SW 1271 (cell line): ENCODE measurements at places on chromosomes 13 and 19.

DNA sequence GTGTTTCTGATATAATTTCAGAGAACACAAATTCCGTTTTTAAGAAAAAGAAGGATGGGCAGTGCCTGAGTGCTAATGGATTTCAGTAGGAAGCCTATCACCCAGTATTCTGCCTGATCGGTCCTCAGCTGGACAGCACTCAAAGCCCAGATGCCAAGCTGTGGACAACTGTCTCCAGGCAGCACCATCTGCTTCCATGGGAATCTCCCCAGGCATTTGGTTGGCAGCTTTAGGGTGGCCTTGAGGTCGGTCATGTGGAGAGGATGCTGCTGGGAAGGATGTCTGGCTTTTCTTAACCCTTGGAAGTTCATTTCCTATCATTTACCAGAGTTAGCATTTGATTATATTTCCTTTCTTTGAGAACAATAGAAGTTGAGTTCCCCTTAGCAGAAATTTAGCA lies 311.7 kb downstream of the TBC1D4 start:
- DNase-seq, result no peak

- no peak for DNase-seq
Observed at GRCh38 chr19:58538257-58539168, 5.4 kb upstream of the TRIM28 start.

- DNase-seq, result no peak
Observed at GRCh38 chr13:51361106-51361505, 21.6 kb downstream of the SERPINE3 start.

GRCh38 chr19:30653646-30654386 lies 281.6 kb downstream of the ZNF536 start:
- no peak for DNase-seq

DNA sequence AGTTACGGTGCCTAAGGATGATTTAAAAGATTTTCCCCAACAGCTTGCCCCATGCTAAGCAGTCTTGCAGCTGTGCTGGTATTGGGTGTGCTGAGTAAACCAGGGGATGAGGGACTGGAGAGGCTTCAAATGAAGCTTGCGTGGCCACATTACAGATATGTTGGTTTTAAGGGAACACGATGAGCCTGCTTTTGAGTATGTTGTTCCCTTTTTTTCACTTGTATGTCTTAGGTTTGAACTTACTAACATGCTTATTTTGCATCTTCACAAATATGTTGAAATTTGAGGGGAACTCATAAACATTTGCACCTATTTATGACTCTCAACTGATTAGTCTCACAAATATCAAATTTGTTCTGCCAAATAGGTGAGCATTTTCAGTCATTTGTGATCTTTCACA lies 2.0 kb upstream of the IL17D start:
- no peak for DNase-seq

- DNase-seq, result no peak
Observed at GRCh38 chr19:3807131-3807480, 20.9 kb upstream of the MATK start.

GRCh38 chr19:48661711-48662090 lies 11.1 kb downstream of the NTN5 start:
- no peak for DNase-seq
